T47D (cell line): ENCODE measurements at places on chromosomes 3 and 15.

GRCh38 chr3:187281191-187281714 is 10.3 kb downstream of the MASP1 start:
- DNase-seq, result no peak

GRCh38 chr3:133023362-133023761 is 14.8 kb upstream of the TMEM108 start:
- DNase-seq, result no peak

- peak; percentile 9 for DNase-seq
Observed at GRCh38 chr3:146928421-146929059, 323.4 kb upstream of the PLSCR5 start.

GRCh38 chr3:10339376-10339955 is 18.6 kb upstream of the SEC13 start:
- no peak for DNase-seq

DNA sequence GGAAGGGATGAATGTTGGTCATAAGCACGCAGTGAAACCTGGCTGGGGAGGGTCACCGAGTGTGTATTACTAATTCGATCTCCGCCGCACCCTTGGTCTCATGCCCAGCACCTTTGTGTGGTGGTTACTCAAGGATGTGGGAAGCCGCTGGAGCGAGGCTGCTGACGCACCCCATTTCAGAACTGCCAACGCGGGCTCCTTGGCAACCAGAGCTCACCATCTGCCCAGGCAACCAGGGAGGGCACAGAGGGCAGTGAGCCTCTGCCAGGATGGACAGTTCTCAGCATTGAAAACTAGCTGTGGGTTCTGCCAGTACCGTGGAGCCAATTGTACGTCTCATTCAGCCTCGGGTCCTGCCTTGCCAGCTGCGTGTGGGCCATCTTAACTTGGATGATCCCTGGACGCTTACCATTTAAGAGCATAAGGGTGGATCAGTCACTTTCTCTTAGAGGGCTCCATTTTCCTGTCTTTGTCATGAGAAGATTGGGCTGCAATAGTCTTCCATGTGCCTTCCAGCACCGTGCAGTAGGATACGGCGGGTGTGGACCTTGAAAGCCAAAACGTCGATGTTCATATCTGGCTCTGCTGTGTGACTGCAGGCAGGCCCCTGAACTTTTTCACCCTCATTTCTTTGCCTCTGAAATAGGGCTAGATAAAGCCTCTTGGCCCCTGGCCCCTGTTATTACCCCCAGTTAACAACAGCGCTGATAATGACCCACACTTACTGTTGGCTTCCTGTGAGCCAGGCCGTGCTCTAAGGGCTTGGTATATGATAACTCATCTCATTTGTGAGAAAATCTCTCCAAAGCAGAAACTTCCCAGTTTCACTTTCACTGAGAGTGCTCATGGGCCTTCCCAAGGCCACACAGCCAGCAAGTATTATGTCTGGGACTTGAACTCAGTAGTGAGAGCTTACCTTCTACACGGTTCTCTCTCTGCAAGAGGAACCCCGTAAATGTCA is 238.8 kb downstream of the OPA1 start:
- DNase-seq, result no peak

GRCh38 chr15:90839187-90840071 is 29.0 kb upstream of the FURIN start:
- DNase-seq, result no peak
